Dorsolateral prefrontal cortex (tissue), 122 donors: ENCODE measurements at places on chromosomes 5 and 9. TPM values are rescaled to one million over a fixed set of nuclear protein-coding genes. Genes with fewer than 3 reads are reported as not detected.

Gene SLIT3
- 19.6 TPM for total RNA-seq

Gene CDH10
- total RNA-seq = 42.2 TPM

Gene FOXI1
- not detected for total RNA-seq

Gene PLAC8L1
- total RNA-seq = 2.6 TPM

Gene ANKRD34B
- 0.43 TPM for total RNA-seq

DNA sequence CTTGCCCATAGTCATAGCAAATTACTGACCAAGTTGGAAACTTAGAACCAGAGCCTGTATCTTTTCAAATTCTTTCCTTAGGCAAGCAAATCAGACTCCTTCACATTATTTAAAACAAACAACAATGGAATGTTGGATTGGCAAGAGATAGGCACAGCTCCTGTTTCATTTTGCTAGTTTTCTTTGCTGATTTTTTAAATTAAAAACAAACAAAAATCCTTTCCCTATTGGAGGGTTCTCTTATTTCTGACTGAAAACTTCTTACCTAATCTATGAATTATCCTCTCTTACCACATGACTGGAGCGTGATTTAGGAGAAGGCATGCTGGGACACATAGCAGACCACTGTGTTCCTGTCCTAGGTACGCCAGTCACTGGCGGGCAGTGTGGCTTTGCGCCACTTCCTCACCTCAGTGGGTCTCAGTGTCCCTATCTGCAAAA, 63.0 kb downstream of the TTC39B start:
- no peak for DNase-seq

DNA sequence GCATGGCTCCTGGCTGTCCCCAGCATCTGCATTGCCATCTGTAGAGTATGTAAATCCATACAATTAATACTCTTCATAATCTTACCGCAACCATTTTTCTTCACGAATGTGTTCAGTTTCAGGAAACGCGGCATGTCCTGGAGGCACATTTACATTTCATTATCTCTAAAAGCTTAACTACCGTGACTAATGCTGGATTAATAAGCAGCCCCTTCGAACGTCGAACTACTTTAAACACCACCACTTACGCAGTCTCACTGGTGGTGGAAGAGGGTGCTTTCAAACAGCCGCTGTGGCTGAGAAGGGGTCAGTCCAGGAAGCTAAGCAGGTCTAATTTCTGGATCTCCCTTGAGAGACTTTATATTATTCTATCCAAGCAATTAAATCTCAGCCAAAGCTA, 85.6 kb downstream of the C5orf15 start:
- DNase-seq = no peak

DNA sequence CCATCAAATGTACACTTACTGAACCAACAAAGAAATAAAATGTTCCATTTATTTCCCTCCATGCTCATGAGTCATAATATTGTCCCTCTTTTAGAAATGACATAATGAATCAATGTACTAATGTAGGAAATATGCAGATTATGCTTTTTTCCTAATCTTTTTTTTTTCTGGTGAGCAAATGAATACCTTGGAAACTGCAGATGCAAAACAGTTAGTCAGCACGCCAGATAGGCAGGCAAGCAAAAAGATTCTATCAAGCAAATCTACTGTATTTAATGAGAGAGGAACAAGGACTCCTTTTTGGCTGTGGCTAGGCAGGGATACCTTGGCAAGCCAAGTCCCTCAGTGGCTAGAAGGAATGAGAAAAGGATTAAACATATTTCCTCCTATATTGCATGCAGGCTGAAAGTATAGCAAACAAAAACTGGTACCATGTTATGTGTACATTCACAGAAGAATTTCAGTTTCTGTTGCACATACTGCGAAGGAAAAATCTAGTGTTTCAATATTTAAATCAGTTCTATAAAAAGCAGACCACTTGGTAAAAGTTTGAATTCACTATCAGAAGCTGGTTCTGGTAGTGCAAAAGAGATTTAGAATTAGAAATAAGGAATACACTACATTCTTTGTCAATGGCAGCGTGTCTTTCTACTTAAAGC, 605.4 kb downstream of the TLE1 start:
- DNase-seq = no peak

DNA sequence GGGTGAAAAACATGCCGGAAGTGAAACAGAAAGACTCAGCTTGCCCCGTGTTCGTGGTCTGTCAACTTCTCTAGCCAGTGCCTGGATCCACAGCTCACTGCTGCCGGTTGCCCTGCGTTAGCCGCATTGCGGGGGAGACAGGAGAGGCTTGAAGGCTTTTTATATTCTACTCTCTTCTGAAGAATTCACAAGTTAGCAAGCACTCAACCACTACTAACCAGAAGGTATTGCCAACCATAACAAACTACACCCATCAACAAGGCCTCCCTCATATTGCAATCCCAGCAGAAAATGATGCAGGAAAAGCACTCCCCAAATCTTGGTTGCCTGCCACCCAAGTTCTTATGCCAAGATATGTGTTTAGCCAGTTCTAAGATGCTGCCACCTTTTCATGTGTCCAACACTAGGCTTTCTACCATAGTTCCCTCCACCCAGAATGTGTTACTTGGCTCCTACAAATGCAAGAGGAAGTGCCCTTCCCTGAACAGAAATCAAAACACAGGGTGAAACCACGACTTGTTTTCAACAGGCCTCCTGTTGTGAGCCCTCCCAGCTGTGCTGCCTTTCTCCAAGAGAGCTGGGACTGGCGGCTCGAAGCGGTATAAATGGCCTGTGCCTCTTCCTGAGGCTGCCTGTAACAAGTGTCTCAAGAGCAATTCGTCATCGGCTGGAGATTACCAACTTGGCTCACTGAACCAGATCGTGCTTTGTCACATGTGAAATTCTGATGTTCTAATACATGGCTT, 129.0 kb downstream of the SNX18 start:
- DNase-seq = no peak

GRCh38 chr5:126043688-126044087, 379.5 kb upstream of the GRAMD2B start:
- no peak for DNase-seq

DNA sequence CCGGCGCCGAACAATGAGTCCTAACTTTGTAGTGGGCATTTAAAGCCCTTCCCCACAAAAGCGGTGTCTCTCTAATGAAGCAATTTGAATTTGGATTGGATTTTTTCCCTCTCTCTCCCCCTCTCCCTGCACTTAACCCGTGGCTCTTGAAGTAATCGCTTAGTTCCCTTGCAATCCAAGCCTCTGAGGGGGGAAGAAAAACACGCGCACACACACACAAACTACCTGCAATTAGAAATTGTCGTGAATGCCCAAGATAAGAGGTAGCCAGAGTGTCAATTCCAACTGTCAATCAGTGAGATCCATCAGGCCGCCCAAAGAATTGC, 1.2 kb downstream of the LHX6 start:
- no peak for DNase-seq

- DNase-seq = peak; percentile 33
These were observed 1.0 kb downstream of the TLE4 start for GRCh38 chr9:79572608-79573411.

DNA sequence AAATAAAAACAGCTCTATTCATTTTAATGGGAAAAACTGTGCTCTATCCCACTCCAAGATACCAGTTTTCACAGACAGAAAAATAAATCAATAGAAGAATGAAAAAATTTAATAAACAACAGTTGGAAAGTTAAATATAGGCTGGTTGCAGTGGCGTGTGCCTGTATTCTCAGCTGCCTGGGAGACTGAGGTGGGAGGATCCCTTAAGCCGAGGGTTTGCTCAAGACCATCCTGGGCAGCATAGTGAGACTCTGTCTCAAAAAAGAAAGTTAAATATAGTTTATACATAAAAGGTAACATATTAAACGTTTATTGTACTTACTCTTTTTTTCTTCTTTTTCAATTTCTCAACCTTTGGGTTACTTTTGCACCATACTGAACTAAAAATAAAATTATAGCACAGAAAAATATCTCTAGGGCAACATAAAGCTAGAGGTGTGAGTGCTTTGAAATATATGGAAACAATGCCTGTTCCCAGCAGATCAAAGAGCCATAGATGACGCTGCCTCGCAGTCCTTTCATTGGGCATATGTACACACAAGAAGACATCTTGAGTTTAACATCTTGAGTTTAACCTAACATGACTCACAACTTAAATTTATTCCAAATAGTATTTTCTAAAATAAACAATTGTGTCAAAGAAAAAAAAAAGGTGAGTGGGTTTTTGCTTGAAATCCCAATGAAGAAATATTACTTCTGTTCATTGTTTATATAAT, 25.7 kb upstream of the KLF9 start:
- no peak for DNase-seq

DNA sequence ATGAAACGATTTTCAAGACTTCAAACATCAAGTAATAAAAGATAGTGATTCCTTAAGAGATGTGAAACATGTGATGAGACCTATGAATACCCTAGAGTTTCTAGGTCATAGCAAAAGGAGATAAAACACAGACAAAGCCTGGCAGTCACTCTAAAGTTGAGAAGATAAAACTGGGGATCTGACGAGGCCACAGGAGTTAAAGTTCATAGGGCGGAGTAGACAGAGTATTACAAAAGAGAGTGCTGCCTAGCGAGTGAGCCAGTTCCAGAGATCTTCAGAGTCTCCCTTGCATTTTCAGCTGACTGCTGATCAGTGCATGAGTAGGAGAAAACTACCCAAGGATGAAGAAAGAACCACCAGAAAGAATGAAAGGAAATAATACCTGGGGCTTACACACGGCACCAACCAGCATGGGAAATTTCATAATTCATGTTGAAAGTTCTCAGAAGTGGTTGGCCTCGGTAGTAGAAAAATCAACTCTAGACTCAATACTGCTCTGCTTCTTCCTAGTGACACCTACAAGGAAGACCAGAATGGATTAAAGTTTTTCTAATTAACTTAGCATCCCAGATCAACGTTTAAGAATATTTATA, 30.4 kb downstream of the FBXO4 start:
- no peak for DNase-seq

DNA sequence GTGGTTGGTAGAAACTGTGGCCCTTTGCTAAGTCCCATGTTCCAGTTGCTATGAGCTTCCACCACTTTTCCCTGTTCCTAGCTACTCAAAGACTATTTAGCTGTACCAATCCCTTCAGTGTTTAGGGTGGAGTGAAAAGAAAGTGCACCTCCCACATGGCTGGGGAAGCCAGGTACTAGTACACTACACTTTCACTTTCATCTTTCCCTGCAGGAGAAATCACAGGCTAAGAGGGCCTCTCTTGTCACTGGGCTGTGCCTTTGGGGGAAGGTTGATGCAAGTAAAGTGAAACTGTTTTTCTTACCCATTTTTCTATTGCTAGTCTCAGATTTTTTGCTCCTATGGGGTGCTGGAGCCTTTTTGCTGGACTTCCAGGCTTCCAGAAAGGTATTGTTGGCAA, 33.5 kb upstream of the CKS2 start:
- DNase-seq = no peak
